GM03348 (cell line): ENCODE measurements at places on chromosomes 1 and 21.

GRCh38 chr1:11187931-11188330 lies 1.2 kb upstream of the ANGPTL7 start:
- no peak for DNase-seq

DNA sequence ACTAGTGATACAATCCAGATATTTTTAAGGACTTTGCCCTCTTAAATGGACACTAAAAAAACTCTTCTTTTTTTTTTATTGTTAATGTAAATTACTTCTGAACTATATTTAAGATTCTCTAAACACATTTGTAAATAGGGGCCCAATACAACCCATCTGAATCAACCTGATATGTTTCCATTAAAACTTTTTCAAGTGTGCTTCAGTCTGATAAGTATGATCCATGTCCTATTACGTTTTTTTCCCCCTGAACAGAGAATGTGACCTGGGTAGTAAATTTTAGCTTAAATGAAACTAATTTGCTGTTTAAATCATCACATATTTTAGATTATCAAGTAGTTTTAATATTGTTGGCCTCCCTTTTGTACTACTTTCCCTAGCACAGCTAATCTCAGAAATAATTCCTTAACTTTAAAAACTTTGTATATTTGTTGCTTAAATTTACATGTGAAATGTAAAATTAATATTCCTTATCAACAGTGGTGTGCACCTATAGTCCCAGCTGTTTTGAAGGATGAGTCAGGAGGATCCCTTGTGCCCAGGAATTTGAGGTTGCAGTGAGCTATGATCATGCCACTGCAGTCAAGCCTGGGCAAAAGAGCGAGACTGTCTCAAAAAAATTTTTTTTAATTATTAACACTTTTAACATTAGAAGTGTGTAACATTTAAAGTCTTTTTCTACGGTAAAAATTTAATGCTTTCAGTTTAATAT lies 3.0 kb upstream of the PKN2 start:
- DNase-seq = no peak

DNA sequence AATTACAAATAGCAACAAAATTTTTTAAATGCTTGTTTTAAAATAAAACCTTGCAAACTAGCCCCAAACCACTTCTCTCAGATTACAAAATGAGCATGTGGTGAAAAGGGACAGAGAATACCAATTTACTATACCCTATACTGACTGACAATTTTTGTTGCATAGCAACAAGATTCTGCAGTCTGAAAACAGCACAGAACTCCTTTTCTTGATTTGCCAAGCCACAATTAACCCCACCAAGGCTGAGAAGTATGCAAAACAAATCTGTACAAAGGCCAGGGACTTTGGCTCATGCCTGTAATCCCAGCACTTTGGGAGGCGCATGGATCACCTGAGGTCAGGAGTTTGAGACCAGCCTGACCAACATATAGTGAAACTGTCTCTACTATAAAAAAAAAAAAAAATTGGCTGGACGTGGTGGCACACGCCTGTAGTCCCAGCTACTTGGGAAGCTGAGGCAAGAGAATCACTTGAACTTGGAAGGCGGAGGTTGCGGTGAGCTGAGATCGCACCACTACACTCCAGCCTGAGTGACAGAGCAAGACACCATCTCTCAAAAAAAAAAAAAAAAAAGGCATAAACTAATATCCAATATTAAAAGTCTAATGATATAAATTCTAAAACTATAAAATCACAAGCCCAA lies 21.8 kb downstream of the ENAH start:
- DNase-seq = no peak

GRCh38 chr1:1120096-1120495 lies 4.2 kb upstream of the C1orf159 start:
- no peak for DNase-seq

DNA sequence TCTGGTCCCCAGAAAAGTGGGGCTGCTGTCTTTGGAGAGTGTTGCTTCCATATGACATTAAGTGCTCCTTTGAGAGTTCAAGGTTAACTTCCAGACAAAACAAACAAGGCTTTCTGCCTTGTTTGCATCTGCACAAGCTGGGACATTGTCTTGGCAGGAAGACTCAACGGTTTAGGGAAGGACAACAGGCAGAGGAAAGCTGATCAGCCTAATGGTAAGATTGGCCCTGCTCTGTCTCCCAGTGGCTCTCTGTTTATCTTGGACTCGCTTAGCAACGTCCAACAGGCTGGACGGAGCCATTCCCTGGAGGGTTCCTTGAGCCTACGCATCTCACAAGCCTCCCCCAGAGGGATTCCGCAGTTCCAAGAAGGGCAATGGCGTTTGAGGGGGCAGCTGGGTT lies 62.2 kb upstream of the SLC44A3 start:
- no peak for DNase-seq
